ENCODE measurements at places on chromosomes 16 and 17.
A peak's percentile ranks its signal among the peaks of the same experiment; 100 is the strongest.

- no peak for DNase-seq
These were observed 21.1 kb upstream of the RPH3AL start for GRCh38 chr17:373613-374230.

DNA sequence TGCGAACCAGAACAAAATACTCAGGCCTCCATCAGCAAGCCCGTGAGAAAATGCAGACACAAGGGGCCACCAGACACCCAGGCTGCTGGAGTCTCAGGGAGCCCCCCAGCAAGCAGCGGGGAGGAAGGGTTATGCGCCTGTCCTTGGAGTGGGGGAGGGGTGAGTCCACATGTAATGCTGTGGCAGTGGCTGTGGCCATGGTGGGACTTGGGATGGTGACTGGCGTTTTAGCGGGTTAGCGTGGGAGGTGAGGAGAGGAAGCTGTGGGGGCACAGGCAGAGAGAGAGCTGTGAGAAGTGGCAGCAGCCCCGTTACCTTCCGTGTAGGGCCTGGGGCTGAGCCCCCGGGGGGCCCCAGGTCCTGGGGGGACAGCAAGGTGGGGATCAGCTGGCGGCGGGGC lies 58.3 kb downstream of the SRCIN1 start:
- no peak for DNase-seq

- DNase-seq: no peak
These were observed 41.1 kb upstream of the KLHDC4 start for GRCh38 chr16:87806641-87807546.

GRCh38 chr17:7133916-7134315 lies 19.3 kb upstream of the ASGR2 start:
- DNase-seq: no peak

- no peak for DNase-seq
These were observed 11.4 kb downstream of the TXNDC11 start for GRCh38 chr16:11731222-11731621.

DNA sequence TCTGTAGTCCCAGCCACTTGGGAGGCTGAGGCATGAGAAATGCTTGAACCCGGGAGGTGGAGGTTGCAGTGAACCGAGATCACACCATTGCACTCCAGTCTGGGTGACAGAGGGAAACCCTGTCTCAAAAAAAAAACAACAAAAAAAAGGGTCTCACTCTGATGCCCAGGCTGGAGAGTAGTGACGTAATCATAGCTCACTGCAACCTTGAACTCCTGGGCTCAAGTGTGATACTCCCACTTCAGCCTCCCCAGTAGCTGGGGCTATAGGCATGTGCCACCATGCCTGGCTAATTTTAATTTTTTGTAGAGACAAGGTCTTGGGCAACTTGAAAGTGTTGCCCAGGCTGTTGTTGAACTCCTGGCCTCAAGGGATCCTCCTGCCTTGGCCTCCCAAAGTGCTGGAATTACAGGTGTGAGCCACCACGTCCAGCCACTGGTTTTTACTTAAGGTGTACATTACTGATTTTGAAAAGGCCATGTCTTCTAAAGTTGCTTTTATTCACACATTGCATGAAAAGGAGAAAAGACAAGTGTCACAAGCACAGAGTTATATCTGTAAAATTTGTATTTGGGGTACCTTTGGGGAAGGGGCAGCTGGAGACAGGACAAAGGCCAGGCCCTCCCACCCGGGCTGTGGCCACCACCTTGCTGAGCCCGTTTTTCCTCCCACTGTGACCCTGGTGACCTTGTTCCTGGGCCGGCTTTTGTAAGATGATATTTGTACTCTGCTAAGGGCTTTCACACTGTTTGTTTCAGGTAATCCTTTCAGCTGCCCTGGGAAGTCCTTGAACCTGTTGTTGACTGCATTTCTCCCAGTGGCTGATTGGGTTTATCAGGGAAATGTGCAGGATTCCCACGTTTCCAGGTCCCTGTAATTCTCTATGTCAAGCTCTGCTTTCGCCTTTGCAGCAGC lies 11.5 kb downstream of the GPT2 start:
- peak; percentile 48 for DNase-seq

DNA sequence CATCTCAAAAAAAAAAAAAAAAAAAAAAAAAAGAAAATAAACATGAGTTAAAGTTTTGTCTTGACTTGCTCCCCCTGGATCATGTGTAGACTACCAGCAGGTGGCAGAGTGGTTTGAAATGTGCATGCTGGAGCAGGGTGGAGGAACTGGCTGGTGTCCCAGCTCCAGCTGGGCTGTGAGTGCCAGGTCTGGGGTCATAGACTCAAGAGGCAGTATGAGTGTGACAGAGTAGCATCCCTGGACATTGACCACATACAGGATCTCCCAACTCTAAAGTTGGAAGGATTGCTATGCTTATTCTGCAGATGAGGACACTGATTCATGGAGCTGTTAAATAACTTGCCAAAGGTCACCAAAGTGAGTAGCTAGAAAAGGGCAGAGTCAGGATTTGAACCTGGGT lies 198.0 kb upstream of the MPHOSPH6 start:
- DNase-seq: no peak

GRCh38 chr17:9179602-9180001 lies 158.3 kb downstream of the NTN1 start:
- DNase-seq: no peak

GRCh38 chr16:55543472-55543871 lies 23.0 kb upstream of the CAPNS2 start:
- no peak for DNase-seq

- DNase-seq: no peak
These were observed 354.3 kb upstream of the GOT2 start for GRCh38 chr16:59088431-59088830.

- DNase-seq: no peak
These were observed 3.1 kb downstream of the ALDH3A2 start for GRCh38 chr17:19651451-19652238.

DNA sequence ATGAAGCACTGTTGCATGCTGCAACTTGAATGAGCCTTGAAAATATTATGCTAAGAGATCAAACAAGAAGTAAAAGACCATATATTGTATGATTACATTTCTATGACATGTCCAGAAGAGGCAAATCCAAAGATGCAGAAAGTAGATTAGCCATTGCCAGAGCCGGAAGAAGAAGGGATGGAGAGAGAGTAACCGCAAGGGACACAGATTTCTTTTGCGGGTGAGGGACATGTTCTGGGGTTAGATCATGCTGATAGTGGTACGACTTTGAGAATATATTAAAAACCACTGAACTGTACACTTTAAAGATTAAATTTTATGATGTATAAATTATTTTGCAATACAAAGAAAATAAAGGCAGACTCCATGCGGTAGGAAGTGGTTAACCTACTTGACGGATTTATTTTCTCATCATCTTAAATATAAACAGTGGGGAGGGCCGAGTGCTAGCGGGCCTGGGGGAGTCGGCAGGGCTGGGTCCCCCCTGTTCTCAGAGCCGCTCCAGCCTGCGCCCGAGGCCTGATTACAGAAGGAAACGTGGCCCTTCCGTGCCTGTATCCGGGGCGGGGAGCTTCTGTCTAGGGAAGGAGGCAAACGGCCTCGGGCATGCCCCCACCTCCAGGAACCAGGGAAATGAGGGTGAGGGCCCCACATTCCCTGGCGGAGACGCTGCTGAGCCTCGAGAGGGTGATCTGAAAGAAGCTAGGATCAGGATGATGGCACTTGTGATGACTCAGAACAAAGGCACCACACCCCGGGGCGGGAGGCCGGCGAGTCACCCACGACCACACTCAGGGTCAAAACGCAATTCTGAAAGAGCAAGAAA lies 48.0 kb downstream of the SHCBP1 start:
- DNase-seq: no peak

GRCh38 chr16:89710709-89711564 lies 9.4 kb upstream of the SPATA2L start:
- DNase-seq: no peak
